ENCODE measurements at places on chromosomes 7 and 10.
A peak's percentile ranks its signal among the peaks of the same experiment; 100 is the strongest.

- DNase-seq: no peak
Observed at GRCh38 chr10:102004376-102004775, 51.6 kb downstream of the ARMH3 start.

DNA sequence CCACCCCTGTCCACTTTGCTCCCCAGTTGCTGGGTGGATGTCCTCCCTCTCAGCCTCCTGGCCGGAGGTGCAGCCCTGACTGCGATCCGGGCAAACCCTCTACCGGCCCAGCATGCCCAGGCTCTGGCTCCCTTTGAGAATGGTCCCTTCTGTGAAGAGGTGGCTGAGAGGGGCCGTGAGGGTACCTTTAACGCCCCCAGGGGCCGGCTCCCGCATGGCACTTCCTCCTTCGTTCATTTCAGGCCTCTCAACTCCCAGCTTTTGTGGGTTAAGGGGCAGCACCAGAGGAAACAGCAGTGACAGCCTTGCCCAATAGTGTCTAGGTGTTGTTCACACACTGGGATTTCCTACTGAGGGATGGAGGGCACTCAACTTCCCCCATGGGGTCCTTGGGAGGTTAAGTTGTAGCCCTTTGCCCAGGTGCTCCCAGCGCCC lies 33.2 kb upstream of the HABP2 start:
- peak; percentile 9 for DNase-seq

GRCh38 chr10:95406651-95407280 lies 116.0 kb upstream of the PDLIM1 start:
- no peak for DNase-seq

DNA sequence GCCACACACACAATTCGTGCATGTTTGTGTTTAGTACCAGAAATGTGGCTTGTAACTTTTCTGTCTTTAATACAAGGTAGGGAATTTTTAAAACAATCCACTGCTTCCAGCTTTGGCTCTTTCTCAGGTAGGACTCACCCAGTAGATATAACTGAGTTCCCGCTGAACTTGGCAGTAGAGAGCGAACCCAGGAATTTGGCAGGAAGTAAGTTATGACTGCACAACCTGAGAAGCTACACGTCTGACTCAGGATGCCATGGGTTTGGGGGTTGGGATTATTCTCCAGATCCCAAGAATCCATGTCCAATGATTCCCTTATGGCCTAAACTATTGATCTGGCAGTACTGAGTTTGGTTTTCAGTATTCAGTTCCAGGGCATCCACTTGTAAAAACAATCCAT lies 499.7 kb downstream of the CALN1 start:
- no peak for DNase-seq

- DNase-seq: no peak
Observed at GRCh38 chr7:151118108-151119054, 32.1 kb downstream of the AGAP3 start.

DNA sequence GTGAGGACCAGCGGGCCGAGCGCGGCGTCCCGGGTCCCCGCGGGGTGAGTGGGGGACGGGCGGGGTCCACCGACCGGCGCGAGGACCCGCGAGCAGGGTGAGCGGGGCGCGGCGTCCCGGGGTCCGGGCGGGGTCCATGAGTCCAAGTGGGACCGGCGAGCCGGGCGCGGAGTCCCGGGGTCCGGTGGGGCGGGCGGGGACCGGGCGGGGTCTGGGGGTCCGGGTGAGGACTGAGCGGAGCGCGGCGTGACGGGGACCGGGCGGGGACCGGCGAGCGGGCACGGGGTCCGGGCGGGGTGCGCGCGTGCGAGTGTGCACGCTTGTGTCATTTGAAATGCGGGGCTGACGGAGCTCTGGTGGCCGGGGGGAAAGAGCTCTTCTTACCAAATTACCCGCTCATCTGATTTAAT lies 765 bp downstream of the CELF2 start:
- no peak for DNase-seq

GRCh38 chr7:140898786-140899536 lies 25.8 kb downstream of the BRAF start:
- DNase-seq: no peak

- no peak for DNase-seq
Observed at GRCh38 chr10:132357286-132358058, 25.5 kb downstream of the LRRC27 start.

- peak; percentile 60 for DNase-seq
Observed at GRCh38 chr10:16809074-16809718, 8.0 kb downstream of the RSU1 start.

- DNase-seq: no peak
Observed at GRCh38 chr10:121813211-121813815, 114.5 kb downstream of the ATE1 start.

DNA sequence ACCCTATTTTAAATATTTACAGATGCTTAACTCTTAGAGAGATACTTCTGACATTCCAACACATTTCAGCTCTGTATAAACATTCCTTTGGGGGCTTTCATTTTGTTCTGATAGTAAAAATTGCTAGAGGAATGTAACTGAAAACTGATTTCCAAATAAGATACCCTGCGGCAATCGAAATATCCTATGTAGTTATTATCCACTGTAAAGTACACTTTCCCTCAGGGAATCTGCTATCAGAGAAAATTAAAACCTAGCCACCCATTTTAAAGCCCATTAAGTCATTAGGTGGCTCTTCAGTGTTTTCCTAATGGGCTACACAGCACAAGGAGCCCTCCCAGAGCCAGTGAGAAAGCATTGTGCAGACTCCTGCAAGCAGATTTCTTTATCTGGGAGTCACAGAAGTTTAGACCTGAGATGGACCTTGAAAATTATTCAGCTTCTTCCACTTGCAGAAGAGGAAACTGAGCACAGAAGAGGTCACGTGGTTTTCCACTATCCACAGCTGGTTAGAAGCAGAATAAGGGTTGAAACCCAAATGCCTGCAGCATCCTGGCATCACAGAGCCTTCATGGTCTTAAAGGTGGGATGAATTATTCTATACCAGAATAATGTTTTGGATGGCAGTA lies 12.6 kb upstream of the CPVL start:
- no peak for DNase-seq

GRCh38 chr10:86047588-86047987 lies 319.0 kb downstream of the GRID1 start:
- no peak for DNase-seq

GRCh38 chr10:95444792-95445191 lies 116.4 kb downstream of the SORBS1 start:
- DNase-seq: no peak

GRCh38 chr10:30825022-30825421 lies 195.5 kb upstream of the LYZL2 start:
- DNase-seq: no peak

- peak; percentile 38 for DNase-seq
Observed at GRCh38 chr10:92593619-92594588, 974 bp downstream of the KIF11 start.

GRCh38 chr10:114714281-114714741 lies 56.2 kb upstream of the ABLIM1 start:
- DNase-seq: no peak

DNA sequence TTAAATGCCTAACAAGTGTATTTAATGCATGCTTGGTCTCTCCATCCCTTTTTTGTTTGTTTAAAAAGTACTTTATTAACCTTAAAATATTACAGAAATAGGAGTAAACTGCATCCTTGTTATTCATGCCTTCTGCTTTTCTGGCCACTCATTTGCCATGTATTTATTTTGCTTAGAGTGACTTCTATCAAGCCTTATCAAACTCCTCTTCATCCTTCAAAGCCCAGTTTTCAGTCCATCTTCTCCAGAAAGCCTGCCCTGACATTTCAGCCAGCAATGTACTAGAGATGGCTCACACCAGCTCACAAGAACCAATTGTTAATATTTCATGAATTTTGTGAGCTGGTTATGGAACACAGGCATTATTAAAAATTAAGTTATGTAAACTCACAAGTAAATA lies 82.8 kb downstream of the NHLRC2 start:
- DNase-seq: no peak

DNA sequence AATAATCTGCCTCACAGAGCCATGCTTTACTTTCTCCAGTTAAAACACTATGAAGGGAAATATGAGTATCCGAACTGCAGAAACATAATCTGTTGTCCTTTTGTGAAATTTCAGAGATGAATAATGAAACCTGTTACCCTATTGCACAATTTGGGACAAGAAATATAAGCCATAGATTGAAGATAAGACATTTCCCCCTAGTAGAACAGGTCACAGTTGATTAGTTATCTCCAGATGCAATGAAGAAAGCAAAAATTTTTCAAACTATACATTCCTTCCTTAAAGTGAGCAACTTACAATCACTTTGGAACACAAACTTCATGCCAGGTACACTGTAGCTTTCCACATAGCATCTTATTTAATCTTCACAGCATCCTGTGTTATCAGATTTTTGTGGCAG lies 2.3 kb upstream of the CHN2 start:
- DNase-seq: no peak

DNA sequence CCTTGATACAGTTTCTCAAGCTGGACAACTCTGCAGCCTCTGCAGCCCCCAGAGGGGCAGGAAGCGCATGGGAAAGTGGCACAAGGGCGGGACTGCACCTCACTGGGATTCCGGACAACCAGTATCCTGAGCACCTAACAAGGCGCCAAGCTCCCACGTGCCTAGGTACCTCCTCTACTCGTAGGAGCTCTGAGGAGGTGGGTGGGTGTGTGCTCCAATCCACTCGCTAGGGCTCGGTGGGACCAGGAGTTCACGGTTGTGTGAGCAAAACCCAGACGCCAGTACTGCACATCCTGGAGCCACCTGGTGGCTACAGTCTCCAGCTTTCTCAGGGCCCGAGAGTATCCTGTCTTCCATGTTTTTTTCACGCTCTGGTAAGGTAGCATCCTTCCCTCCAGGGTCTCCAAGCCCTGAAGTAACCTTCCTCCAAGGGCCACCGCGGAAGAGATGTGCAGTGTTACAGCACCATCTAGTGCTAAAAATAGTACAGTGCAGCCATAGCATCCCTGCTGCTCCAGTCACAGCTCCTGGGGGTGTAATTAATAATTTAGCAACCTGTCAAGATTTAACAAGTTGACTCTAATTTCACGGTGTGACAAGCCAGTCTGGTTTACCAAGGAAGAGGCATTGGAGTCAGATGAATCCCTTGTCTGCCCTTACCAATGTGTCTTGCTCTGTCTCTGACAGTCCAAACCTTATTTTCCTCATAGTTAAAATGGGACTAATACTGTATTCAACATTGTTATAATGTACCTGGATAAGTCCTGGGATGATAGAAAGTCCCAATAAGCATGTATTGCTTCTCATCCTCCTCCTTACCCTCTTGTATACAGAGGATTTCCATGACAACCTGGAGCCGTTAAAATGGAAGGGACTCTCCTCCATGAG lies 70.4 kb downstream of the HERPUD2 start:
- DNase-seq: peak; percentile 83

- DNase-seq: no peak
Observed at GRCh38 chr7:47128700-47129099, 453.2 kb downstream of the TNS3 start.

GRCh38 chr7:21544715-21545114 lies 1.9 kb downstream of the DNAH11 start:
- no peak for DNase-seq

- DNase-seq: no peak
Observed at GRCh38 chr10:32556783-32557395, 110.9 kb downstream of the CCDC7 start.

DNA sequence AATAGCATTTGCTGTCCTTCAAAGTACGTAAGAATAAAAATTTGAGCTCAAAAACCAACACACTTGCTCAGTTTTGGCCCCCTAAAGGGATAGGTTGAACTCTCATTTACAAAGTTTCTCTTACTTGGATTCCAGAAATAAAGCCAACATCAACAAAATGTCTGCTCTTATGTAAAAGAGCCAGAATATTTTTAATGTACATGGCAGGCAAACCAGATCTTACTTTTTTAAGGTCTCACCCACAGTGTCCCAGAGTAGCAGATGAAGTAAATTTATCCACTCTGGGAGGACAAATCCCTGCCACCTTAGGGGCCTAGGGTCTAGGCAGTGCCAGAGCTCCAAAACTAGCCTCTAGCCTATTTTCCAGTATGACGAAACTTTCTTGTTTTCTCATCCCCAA lies 159.6 kb downstream of the SKAP2 start:
- DNase-seq: no peak

DNA sequence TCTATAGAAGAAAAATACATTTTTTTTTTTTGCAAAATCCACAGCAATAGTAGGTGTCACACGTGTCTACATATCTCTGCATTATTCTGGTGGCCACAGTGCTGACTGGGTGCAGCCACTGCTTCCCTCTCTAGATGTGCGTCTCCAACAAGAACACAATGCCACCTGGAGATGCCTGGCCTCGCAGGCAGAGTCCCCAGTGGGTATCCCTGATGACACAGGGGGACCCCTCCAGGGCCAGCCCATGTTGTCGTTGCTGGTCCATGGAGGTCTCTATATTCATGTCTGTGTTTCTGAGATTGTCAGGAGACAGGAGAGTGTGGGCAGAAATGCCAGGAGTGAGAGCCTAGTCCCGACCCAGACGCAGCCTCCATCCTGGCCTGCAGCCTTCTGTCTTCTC lies 345.9 kb upstream of the SHH start:
- no peak for DNase-seq

DNA sequence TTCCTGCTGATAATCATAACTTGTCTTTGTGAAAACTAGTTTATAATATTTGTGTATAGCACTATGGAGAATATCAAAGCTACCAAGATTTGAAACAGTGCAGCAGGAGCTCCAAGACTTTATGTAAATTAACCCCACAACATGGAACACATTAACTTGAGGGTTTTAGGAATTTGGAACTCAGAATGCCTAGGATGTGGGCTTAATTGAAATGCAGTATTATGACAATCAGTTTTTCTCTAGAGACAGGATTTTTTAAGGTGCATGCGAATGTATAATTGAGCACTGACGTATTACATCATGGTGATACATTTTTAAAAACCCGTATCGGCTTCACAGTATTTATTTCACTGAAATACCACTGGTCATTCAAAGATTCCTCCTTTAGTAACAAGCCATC lies 313.1 kb upstream of the DGKB start:
- DNase-seq: no peak

DNA sequence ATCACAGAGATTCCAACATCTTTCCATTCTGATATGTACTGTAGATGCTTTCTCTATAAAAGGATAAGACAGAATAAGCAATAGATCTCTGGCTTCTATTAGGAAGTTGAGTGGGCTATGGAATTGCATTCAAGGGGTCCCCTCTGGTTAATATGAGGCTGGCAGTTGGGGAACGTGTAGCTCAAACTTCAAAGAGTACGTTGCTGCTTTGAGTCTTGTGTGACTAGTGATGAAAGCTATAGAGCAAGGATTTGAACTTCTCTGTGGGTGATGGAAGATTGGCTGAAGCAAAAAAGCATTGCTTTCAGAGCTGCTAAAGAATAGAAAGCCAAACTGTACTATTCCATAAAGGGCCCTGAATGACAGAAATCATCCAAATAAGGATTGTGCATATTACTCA lies 6.4 kb downstream of the WEE2 start:
- no peak for DNase-seq

DNA sequence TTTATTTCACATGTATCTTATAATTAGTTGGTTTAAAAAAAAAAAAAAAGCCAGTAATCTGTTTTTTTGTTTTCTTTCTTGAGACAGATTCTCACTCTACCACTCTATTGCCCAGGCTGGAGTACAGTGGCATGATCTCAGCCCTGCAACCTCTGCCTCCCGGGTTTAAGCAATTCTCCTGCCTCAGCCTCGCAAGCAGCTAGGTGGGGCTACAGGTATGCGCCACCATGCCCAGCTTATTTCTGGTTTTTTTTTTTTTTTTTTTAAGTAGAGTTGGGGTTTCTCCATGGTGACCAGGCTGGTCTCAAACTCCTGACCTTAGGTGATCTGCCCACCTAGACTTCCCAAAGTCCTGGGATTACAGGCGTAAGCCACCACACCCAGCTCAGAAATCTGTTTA lies 34.1 kb upstream of the CAPZA2 start:
- DNase-seq: no peak

Measured in NAMALWA (cell line).